Ascending aorta (tissue), 2 donors: ENCODE measurements at places on chromosomes 3 and 15. TPM values are rescaled to one million over a fixed set of nuclear protein-coding genes. Genes with fewer than 3 reads are reported as not detected.
A peak's percentile ranks its signal among the peaks of the same experiment; 100 is the strongest.

GRCh38 chr3:192875971-192876565, 41.6 kb downstream of the MB21D2 start:
- no peak for DNase-seq

GRCh38 chr3:53740956-53741355, 105.3 kb downstream of the CHDH start:
- no peak for DNase-seq

DNA sequence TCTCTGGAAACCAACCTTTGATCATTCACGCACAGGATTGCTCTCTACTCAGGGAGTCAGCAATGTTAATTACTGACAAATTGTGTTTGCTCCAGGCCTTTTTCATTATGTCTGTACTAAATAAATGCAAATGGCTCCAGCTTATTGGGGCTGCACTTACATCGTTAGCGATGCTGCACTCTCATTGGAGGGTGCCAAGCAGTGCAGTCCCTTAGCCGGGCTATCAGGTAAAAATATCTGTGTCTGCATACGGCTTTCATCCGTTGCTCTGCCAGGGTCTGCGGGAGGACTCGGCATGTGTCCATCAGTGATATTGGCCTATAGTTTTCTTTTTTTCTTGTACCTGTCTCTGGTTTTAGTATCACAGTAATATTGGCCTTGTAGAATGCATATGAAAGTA, 471.5 kb upstream of the CADM2 start:
- no peak for DNase-seq

DNA sequence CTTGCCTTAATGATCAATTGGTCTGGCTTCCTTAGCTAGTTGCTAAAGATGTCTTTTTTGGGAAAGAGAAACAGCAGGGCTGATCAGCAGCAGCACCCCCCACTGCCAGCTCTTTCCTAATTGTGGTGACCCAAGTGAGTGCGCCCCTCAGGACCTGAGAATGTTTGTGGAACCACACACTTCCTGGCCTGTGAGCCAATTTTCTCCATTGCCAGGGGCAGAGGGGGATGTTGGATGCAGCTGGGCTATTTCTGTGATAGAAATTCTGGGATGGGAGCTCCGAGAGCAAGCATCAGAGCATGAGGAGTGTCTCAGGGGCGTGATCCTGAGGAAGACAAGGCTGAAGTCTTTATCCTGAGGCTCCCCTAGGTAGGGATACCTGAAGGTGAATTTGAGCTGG, 66.6 kb downstream of the CLDN11 start:
- no peak for DNase-seq

GRCh38 chr3:80696280-80696679, 928.5 kb upstream of the ROBO1 start:
- DNase-seq: no peak

DNA sequence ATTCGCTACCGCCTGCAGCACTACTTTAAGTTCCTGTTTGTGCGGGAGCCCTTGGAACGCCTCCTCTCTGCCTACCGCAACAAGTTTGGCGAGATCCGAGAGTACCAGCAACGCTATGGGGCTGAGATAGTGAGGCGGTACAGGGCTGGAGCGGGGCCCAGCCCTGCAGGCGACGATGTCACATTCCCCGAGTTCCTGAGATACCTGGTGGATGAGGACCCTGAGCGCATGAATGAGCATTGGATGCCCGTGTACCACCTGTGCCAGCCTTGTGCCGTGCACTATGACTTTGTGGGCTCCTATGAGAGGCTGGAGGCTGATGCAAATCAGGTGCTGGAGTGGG, 995 bp downstream of the CHST14 start:
- DNase-seq: no peak

DNA sequence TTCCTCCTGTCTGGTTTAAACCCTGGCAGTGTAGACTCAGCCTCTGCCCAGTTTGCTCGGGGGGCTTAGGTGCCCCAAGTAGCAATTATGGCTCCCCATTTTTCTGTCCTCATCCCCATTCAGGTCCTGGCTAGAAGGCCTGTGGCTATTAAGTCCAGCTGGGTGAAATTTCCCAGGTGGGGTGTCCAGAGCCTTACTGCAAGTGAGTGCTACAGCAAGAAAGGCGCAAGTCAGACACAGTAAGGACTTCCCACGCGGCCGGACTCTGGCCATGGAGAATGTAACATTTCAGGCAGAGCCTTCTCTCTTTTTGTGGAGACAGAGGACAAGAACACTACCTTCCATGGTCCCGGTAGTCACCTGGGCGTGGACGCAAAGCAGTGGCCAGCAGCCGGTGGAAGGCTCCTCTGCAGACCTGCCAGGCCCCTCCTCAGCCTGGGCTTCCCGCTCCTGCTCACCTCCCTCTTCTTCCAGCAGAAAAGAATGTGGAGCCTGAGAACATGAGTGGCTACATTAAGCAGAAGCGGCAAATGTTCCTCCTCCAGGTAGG, 23.3 kb downstream of the CFAP100 start:
- no peak for DNase-seq

DNA sequence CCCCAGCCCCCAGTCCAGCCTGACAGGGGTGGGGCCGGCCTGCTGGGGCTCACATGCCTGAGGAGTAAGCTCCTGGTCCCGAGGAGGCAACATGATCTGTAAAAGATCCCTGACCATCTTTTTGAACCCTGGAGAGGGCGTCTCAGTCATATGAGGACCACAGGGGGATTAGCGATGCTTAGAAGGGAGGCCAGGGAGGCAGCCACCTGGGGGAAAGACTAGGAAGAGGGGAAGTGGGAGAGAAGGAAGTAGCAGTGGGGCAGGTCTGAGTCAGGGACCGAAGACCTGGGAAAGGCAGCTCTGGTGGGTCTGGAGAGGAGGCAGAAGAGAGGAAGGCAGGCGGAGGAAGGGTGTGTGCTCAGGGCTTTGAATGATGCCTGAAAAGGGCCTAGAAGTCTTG, 18.9 kb downstream of the PIF1 start:
- DNase-seq: no peak

GRCh38 chr15:29815000-29815710, 7.1 kb downstream of the TJP1 start:
- no peak for DNase-seq

DNA sequence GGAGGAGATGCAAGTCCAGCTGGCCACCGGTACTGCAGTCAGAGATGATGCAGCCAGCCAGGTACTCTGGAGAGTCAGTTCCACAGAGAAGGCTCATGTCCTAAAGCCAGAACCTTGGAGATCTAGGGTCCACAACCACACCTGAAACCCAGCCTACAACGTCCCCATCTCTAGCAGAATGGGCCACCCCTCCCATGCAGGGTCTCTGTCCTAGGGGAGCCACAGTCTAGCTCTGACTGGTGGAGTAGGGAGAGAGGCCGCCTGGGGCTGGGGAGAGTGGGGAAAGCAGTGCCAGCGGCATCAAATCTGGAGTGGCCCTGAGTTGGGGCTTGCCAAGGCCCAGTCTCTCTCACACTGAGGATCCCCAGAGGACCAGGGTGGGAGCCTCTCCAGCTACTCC, 43.5 kb downstream of the PTH1R start:
- DNase-seq: peak; percentile 12

GRCh38 chr3:111735243-111735758, 123.8 kb upstream of the PHLDB2 start:
- no peak for DNase-seq

- DNase-seq: no peak
Observed at GRCh38 chr3:41943311-41943843, 18.5 kb downstream of the ULK4 start.

DNA sequence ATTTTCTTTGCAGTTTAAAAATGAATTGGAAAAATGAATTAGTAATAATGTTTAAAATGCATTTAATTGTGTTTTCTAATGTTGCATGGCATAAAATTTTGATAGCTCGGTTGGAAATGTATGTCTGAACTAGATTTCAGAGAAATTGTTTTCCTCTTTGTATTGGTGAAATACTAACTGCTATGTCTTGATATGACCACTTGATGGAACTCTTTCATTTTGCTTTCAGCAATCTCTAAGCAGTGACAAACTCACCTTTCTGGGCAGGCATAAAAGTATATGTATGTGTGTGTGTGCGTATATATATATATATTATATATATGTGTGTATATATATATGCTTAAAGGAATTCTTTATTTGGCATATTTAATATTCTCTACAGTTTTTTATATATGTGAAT, 239.3 kb upstream of the ZNF717 start:
- no peak for DNase-seq

- no peak for DNase-seq
Observed at GRCh38 chr3:28971156-28971555, 309.7 kb upstream of the RBMS3 start.

GRCh38 chr15:36803773-36804172, 224.3 kb downstream of the CDIN1 start:
- no peak for DNase-seq

DNA sequence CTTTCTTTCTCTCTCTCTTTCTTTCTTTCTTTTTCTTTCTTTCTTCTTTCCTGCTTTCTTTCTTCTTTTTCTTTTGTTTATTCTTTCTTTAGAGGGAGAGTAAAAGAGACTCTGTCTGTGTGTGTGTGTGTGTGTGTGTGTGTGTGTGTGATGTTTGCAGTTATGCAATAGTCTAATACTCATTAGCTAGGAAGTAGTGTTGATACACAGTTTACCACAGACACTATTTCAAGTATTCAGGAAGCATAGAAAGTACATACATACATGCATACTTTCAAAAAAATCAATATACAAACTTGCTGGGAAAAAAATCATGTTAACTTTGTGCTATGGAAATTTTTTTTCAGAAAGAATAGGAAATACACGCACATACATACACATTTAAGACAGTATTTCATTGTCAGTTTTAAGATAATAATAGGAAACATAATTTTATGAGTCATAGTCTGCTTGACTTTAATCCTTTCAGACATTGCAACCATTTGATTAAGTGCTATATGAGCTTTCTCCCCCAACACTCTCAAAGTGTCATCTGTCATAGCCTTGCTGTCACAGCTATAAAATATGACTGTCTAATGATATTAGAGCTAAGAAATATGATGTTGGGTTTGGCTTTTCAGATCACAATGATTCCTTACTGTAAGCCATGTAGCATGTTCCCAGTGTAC, 74.9 kb upstream of the EPHA3 start:
- DNase-seq: no peak

- DNase-seq: no peak
Observed at GRCh38 chr3:18575573-18575972, 150.4 kb upstream of the SATB1 start.

- no peak for DNase-seq
Observed at GRCh38 chr15:76140074-76140464, 80.3 kb downstream of the TMEM266 start.

GRCh38 chr3:12237912-12238650, 50.8 kb upstream of the PPARG start:
- DNase-seq: no peak

GRCh38 chr3:141122455-141123030, 71.4 kb downstream of the SPSB4 start:
- no peak for DNase-seq

DNA sequence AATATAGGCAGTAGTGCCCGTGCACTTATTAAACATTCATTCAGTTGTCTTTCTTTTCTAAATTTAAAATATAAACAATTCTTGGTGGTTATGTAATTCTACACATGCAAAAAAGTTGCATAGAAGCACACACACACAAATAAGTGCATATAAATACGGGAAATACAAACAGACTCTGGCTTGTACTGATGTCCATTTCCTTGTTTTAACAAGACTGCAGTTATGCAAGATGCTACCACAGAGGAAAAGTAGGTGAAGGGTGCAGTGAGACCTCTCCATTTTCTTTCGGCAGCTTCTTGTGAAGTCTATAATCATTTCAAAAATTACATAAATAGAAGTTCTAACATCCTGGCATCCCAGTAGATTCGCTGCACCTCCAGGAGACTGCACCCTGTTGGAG, 130.6 kb upstream of the BCL6 start:
- no peak for DNase-seq

GRCh38 chr15:99241752-99242151, 7.6 kb downstream of the TTC23 start:
- DNase-seq: no peak

DNA sequence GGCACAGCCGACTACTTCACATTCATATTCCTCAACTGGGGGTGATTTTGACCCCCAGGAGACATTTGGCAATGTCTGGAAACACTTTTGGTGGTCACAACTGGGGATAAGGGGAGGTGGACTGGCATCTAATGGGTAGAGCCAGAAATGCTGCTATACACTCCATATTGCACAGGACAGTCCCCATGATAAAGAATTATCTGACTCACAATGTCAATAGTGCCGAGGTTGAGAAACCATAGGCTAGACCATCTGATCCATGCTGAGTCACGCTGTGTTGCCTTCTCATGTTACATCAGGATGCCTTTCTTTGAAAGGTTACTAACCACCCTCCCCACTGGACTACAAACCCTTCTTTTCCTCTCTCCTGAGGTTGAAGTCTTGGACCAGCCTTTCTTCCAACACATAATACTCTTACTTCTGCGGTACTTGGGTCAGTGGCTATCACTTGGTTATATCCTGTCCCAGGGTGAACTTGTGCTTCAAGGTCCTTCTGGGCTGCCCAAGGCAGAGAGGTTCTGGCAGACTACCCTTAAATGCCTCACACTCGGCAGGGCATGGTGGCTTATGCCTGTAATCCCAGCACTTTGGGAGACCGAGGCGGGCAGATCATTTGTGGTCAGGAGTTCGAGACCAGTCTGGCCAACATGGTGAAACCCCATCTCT, 68.8 kb downstream of the CTNNB1 start:
- DNase-seq: no peak

- no peak for DNase-seq
Observed at GRCh38 chr3:187770224-187770623, 25.0 kb upstream of the BCL6 start.

DNA sequence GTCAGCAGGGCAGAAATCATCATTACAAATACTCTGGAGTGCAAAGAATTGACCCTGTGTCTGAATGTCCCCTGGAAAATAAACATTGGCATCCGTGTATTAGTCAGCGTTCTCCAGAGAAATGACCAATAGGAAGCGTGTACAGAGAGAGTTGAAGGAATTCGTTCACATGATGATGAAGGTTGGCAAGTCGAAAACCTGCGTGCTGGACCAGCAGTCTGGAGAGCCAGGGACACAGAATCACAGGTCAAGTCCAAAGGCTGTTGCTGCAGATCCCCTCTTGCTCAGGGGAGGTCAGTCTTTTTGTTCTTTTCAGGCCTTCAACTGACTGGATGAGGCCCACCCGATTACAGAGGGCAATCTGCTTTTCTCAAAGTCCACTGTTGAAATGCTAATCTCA, 16.6 kb downstream of the GP9 start:
- DNase-seq: no peak

CHRNA7 gene
- 2.6 TPM for total RNA-seq

FOXB1 gene
- total RNA-seq: not detected

TMA7 gene
- total RNA-seq: 142 TPM

MDFIC2 gene
- not detected for total RNA-seq

TLNRD1 gene
- total RNA-seq: 59.3 TPM

NR2E3 gene
- not detected for total RNA-seq

FOXL2 gene
- not detected for total RNA-seq

RAD54L2 gene
- 18.3 TPM for total RNA-seq

KBTBD8 gene
- total RNA-seq: not detected

AQP9 gene
- 0.43 TPM for total RNA-seq

ROPN1 gene
- not detected for total RNA-seq

IQCH gene
- not detected for total RNA-seq

PATL2 gene
- not detected for total RNA-seq

CCDC80 gene
- total RNA-seq: 160 TPM

GOLGA6D gene
- total RNA-seq: not detected

OXTR gene
- total RNA-seq: 150 TPM

IQCF5 gene
- total RNA-seq: not detected
